Activated T-helper 1 cell treated with anti-CD3 and anti-CD28 coated beads, Interleukin-2, amount 50 U/mL, for 16 hours (primary cell): ENCODE measurements at places on chromosomes 7 and 10.

- no peak for DNase-seq
Measured at GRCh38 chr7:47446871-47447466, 134.9 kb downstream of the TNS3 start.

GRCh38 chr10:103727546-103727963 is 127.8 kb downstream of the SH3PXD2A start:
- DNase-seq, result no peak

DNA sequence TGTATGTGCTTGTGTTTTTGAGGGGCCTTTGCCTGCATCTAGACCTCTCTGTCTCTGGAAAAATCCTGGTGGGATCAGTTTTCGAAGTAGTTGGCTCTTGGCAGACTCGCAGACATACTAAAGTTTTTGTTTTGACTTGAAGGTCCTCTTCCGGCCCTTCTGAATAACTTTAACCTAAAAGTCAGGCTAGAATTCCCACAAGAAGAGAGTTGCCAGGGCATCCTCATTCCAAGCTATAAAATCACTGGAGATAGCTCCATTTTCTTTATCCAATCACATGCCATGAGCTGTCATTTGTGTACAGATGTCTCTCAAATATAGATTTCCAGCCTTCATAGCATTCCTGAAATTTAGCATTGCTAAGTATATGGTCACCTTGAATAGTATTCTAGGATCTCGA is 967.8 kb downstream of the LRMDA start:
- DNase-seq, result no peak

DNA sequence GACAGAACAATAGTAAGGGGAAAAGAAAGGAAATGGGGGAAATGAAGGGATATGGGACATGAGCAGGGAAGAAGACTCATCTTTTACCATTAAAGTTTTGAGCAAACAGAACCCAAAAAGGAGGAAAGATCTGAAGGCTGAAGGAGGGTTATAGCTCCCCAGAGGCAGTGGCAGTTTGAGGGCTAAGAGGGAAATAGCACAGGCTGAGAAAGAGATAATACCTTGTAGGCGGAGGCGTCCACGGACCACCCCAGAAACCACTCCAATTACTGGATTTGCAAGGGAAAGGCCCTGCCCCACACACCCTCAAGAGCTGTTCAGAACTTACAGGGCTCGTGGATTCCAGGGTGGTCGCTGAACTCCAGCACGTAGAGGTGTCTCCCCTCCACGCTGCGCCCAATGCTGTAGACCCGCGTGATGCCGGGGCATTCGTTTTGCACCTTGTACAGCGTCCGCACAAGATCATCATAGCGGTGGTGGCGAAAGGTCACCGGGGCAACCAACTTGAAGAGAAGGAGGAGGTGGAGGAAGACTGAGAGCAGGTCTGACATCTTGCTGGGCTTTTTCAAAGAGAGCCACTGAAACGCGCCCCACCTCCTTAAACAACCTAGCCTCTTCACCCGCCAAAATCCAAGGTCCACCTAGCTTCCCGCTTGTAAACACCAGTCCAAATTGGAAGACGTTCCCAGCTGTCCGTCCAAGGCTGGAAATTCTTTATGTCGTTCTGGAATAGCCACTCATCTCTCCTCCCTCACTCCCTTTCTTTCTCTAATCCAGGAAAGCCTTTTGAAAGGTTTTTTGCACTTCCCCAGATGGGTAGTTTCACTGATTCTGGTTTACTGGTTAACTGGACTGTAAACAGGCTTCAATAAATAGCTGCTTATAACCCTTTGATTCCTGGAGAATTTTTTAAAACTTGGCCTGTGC is at the start of gene CPN1:
CPN1 (minus strand) TSS at position 795 of the 927 bp plus-strand sequence; CDS start at position 551, 244 bp downstream.
- DNase-seq, result no peak

GRCh38 chr7:80760292-80760691 is 121.8 kb downstream of the CD36 start:
- DNase-seq, result no peak

GRCh38 chr10:52801947-52802346 is 29.4 kb upstream of the MBL2 start:
- DNase-seq, result no peak

GRCh38 chr10:120387326-120387725 is 69.7 kb upstream of the PLPP4 start:
- no peak for DNase-seq
